ENCODE measurements at places on chromosomes 12 and 14.

GRCh38 chr14:104264495-104265265, 126.3 kb downstream of the KIF26A start:
- DNase-seq = no peak

DNA sequence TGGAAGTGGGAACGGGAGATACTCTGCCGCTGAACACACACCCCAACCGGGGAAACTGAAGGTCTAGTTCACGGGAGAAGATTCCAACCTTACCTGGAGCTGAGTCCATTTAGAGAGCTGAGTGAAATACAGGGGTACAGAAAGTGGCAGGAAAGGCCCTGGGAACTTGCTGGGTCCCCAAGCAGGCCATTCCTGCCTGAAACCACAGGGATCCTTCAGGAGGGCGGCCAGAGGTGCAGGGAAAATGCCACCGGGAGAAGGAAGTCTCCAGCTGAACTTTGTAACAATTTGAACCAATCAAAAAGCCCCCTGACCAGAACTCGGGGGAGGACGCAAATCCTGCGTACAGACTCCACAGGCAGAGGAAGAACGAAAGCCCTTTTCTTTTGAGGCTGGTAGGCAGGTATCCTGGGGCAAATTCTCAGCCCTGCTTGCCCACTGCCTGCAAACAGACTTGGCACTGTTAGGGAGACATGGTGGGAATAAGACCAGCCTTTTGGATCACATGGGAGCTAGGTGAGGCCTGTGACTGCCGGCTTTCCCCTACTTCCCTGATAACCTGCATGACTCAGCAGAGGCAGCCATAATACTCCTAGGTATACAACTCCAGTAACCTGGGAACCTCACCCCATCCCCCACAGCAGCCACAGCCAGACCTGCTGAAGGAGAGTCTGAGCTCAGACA, 170.9 kb downstream of the SEC23A start:
- DNase-seq = no peak

DNA sequence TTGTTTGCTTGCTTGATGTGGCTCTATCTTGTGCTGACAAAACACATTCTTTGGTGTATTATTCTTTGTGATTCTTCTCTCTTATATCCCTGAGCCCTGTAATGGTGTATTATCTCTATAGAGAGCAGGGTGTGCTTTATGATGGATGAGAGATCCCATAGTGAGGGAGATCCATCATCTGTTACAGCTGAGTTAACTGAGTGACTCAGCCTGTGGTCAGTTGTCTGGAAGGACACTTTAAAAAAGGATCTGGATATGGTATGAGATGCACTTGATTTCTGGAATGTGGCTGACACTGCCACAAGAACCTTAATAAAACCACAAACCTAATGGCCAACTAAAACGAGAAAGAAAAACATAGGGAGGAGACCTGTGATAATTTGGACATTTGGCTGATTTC, 461.4 kb upstream of the SYT1 start:
- no peak for DNase-seq

DNA sequence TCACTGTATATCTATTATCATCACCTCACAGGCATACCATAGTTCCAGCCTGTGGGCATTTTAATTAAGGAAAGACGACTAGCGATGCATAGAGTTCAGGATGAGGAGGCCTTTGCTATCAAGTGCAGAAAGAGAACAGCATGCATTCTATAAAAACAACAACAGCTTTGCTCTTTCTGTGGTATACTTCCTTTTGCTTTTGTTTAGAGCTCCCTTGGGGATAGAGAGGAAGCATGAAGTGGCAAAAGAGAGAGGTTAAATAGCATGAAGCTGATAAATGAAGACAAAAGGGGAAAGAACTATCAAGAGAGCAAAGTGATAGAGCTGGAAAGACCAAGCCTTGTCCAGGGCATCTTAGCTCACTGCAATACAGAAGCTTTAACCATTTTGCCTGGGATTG, 23.5 kb downstream of the IFNG-AS1 start:
- no peak for DNase-seq

DNA sequence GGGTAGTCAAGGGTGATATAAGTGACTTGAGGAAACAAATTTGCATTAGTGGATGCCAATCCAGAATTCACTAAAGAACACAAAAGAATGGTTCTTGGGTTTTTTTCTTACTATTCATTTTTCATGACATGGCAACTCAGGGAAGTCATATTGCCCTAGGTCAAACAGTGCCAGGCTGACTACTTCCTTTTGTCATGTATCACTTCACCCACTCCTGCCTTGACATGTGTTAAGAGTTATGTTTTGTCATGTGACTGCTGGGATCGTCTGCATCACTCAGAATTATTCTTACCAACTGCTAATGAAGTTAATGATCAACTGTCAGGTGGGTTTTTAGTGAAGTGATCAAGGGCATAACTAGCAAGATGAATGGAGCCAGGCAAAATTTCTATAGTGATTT, 74.2 kb downstream of the PRORP start:
- no peak for DNase-seq

- no peak for DNase-seq
Observed at GRCh38 chr12:131415781-131416180, 295.1 kb upstream of the SFSWAP start.

DNA sequence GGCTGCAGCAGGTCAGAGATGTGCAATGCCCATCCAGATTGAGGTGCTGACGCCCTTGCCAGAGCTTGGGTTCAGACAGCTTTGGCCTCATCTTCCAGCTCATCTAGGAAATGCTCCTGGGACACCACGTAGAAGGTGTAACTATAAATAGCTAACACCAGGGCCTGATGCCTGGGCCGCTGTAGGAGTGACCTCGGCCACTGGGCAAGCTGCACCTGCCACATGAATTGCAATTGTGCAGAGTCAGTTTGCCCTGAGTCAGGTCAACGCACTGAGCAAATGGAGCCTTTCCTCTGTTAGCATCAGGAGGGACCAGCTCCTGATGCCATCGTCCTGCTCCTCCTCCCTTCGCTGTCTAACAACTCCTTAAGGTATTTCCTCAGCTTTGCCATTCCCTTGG, 17.4 kb upstream of the DNM1L start:
- DNase-seq = no peak

GRCh38 chr12:21607701-21608100, 3.1 kb upstream of the GYS2 start:
- DNase-seq = no peak

- DNase-seq = peak; percentile 47
Observed at GRCh38 chr12:110270125-110270962, 10.7 kb upstream of the ATP2A2 start.

Measured in left renal cortex interstitium (tissue), 4 donors.